ENCODE measurements at places on chromosomes 7 and 10.

DNA sequence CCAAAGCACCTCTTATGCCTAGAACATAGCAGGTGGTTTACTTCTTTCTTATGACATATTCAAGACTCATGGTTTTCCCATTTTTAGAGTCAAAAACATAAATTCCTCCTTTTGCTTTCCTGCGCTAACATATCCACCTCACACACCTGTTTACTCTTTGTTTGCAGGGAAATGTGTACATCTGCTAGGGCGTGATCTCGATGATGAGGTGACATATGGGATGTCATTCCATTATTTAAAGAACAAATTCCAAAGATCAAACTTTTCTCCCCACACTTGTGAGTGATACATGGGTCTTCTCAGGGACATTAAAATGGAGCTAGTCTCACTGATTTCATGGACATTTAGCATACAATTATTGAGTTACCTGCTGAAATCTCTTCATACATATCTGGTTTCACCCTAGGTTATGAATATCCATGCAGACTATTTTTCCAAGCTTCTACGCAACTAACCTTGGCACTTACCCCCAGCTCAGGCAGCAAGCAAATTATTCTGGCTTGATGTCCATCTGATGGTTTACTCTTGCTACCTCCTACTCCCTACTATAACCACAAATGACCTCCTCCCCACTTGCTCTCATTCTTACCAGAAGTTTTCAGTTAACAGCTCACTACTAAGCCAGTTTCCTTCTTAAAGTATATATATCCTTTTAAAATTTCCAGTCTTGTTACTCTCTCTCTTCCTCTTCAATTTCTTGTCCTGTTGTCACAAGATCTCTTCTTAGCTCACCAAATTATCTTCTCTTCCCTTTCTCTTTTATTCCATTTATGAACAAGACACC lies 208.5 kb downstream of the RNLS start:
- no peak for DNase-seq

GRCh38 chr7:1042492-1042833 lies 1.9 kb upstream of the GPR146 start:
- no peak for DNase-seq

- DNase-seq = no peak
Observed at GRCh38 chr7:76300166-76300731, 2.2 kb upstream of the HSPB1 start.

DNA sequence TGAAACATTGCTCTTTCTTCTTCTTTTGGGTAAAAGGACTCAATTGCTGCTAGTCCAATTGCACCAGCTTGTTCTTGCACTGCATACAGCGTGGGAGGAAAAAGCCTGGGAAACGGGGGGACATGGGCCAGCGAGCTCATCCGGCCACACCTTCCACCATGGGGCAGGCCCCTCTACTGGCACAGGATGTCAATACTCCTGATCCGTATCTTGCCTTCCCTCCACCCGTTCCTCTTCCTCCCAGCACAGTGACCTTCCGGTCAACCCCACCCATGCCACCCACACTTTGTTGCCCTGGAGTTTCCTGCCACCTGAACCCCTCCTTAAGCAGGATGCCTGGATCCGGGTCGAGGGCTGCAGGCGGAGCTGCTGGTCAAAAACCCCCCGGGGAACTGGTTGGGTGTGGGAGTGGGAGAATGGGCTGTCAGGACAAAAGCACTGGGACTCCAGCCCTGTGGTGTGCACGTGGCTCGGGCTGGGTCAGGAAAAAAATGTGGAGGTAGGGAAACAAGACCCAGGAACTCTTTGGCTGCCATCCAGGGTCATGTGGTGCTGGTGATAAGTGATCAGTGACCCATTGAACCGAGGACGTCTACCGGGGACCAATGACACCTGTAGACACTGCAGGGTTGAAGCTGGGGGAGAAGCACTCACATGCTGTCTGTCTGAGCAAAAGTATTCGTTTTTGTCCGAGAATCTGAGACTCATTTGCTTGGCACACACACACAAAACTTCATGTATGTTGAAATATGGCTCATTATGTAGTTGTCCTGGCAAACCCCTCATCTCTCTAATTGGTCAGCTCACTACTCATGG lies 8.1 kb downstream of the IL2RA start:
- no peak for DNase-seq

- no peak for DNase-seq
Observed at GRCh38 chr10:47451273-47451997, 32.5 kb downstream of the ANXA8 start.

DNA sequence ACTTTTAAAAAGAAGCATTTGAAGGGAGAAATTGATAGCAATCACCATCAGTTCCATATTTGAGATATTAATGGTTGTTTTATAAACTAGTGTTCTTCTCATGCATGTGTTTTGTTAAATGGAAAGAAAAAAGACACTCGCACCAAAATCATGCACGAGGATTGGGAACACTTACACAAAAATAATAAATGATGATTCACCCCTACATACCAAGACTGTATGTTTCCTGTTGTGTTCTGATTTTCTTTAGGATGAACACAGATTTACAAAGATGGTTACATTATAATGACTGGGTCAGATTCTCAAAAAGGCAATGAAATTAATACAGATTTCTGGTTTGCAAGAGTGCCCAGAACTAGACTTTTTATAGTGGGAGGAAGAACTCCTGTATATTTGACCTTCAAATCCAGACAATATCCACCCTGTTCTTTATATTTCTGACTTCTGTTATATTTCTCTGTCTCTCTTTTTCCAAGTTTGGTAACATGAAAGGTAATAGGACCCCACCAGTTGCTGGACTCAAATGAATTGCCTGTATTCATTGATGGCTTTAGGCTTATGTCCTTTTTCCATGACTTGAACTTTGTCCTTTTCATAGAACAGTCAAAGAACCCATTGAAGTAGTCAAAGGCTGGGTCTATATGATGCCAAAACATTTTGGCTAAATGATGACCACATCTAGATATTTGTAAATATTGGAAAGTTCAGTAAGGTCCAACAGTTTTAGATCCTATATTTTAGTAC lies 54.4 kb downstream of the SEMA3A start:
- DNase-seq = no peak

DNA sequence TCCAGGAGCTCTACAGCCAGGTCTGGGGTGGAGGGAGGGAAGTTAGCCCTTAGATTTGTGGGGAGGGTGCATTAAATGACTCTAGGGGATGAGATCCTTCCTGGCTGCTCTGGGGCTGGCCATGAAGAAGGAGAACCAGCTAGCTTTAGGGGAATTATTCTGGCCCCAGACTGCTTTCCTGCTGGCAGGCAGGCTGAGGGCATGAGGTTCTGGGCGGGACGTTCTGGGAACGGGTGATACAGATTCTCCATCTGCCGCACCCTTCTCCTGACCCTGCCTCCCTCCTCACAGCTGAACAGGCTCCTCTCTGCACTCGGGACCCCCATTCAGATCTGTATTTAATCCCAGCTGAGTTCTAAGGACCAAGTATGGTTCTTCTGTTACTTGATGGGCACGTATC lies 23.9 kb downstream of the GOLGA7B start:
- DNase-seq = no peak

- DNase-seq = no peak
Observed at GRCh38 chr10:99569961-99570360, 37.2 kb downstream of the NKX2-3 start.

GRCh38 chr10:52965938-52966401 lies 193.4 kb upstream of the MBL2 start:
- no peak for DNase-seq

All from frontal cortex (tissue), 4 donors.